Hair follicle dermal papilla cell (primary cell): ENCODE measurements at places on chromosomes 2 and 18. TPM values are rescaled to one million over a fixed set of nuclear protein-coding genes. Genes with fewer than 3 reads are reported as not detected.

CNPPD1 gene
- 35.7 and 42.0 TPM in 2 replicates for total RNA-seq

FRZB gene
- 0.32 and 0.73 TPM in 2 replicates for total RNA-seq

CCDC141 gene
- total RNA-seq = not detected in 2 replicates

PSME4 gene
- total RNA-seq = 43.0 and 53.2 TPM in 2 replicates

CXCR1 gene
- total RNA-seq = not detected in 2 replicates

LRRC30 gene
- not detected in 2 replicates for total RNA-seq

UXS1 gene
- total RNA-seq = 22.6 and 26.4 TPM in 2 replicates

GPR17 gene
- total RNA-seq = not detected in 2 replicates
